ENCODE measurements at places on chromosomes 2 and 18. TPM values are rescaled to one million over a fixed set of nuclear protein-coding genes. Genes with fewer than 3 reads are reported as not detected.

DNA sequence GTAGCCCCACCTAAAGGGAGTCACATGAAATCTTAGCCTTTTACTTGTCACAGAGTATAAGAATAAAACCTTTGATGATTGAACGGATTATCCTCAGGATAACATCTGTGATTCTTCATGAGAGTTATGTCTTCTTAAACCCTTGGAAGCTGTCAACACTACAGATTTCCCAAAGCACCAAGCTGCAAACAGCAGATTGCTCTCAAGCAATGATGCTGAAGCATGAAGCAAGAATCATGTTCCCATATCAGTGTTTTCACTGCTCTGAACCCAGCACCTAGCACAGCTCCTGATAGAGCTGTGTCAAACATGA lies 47.6 kb upstream of the CELF4 start:
- no peak overlapping the region for H3K4me3 ChIP-seq
- no peak for DNase-seq
- no peaks in the 10 kb centered on the region for H3K4me1 ChIP-seq
- H3K36me3 ChIP-seq = no peaks in the 10 kb centered on the region
- H3K27ac ChIP-seq = no peak overlapping the region

The PRR30 gene
- total RNA-seq = not detected

DNA sequence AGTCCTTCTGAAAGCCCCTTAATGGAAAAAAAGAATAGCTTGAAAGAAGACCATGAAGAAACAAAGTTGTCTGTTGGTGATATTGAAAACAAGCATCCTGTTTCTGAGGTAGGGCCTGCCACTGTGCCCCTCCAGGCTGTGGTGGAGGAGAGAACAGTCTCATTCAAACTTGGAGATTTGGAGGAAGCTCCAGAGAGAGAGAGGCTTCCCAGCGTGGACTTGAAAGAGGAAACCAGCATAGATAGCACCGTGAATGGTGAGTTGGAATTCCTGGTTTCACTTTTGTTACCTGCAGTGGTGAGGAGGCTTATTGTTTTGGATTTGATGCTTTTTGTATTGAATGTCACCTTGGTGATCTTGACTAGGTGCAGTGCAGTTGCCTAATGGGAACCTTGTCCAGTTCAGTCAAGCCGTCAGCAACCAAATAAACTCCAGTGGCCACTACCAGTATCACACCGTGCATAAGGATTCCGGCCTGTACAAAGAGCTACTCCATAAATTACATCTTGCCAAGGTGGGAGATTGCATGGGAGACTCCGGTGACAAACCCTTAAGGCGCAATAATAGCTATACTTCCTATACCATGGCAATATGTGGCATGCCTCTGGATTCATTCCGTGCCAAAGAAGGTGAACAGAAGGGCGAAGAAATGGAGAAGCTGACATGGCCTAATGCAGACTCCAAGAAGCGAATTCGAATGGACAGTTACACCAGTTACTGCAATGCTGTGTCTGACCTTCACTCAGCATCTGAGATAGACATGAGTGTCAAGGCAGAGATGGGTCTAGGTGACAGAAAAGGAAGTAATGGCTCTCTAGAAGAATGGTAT lies 13.3 kb downstream of the SLC20A1 start:
- no peak overlapping the region for H3K27ac ChIP-seq
- peaks cover 56% of the 10 kb centered on the region for H3K36me3 ChIP-seq
- H3K27me3 ChIP-seq = no peaks in the 10 kb centered on the region
- H3K4me3 ChIP-seq = no peak overlapping the region

DNA sequence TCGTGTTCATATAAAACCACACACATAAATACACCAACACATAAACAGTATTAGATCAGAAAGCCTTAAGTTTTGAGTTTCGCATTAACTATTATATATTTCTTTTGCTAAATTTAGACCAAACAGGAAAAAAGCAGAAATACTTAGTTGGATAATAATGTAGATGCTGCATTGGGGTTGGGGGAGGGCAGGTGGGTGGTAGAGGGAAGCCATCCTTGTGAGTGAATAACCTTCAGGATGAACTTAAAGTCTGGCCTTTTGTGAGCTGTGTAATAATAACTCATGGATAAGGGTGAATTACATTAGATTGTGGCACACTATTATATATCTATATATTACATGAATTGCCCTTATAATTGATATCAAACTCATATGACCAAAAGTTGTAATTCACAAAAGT lies 174.7 kb downstream of the WDR7 start:
- H3K36me3 ChIP-seq = peaks cover 9% of the 10 kb centered on the region
- H3K27ac ChIP-seq = no peak overlapping the region

The GPBAR1 gene
- 5.7 TPM for total RNA-seq

DNA sequence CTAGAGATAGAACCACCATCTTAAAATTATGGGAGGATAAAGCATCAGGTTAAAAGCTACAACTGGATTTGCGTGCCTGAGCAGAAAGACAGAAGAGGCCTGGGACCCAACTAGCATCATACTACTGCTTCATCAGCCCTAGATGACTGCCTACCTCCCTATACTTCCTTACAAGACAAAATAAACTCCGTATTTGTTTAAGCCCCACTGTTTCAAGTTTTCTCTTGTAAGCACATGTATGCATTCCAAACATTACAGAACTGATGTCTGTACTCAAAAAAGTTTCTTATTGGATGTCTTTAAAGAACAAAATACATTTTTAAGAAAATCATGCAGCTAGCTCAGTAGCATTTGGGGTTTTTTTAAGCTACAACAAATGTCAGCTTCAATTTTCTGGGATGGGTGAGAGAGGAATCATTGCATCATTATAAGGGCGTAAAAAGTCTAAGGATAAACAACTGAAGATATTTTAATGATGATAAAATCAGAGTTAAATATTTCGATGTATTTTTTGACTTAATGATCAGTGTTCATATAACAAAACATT lies 213.1 kb downstream of the EXOC6B start:
- H3K4me3 ChIP-seq = no peak overlapping the region
- no peak overlapping the region for H3K27ac ChIP-seq
- H3K27me3 ChIP-seq = no peaks in the 10 kb centered on the region
- DNase-seq = no peak
- H3K4me1 ChIP-seq = no peaks in the 10 kb centered on the region
- H3K36me3 ChIP-seq = peaks cover 11% of the 10 kb centered on the region

Measured in type B pancreatic cell (in vitro differentiated cells).